H9 (cell line): ENCODE measurements at places on chromosomes 2 and 18. TPM values are rescaled to one million over a fixed set of nuclear protein-coding genes. Genes with fewer than 3 reads are reported as not detected.

Gene KCTD1
- total RNA-seq, result 10.4 and 10.8 TPM in 2 replicates

Gene FOXI3
- 18.3 and 19.2 TPM in 2 replicates for total RNA-seq

Gene CCDC150
- total RNA-seq, result 22.1 and 26.2 TPM in 2 replicates

DNA sequence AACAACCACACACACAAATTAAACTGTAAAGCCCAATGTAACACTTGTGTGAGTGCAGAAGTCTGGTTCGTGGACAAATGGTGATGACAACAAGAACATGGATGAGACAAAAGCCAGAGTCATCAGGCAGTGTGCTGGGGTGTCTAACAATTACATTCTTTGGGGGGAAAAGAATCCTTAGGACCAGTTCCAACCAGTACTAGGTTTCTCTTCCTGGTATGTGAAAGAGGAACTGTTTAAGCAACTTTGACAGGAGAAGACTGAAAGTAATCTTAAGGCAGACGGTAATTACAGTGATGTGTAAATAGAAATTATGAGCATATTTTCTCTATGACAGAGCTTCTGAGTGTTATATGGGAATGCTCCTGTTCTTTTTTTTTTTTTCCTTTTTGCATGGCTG, 133.4 kb downstream of the AFF3 start:
- no peak overlapping the region for H3K27ac ChIP-seq
- no peaks in the 10 kb centered on the region for H3K4me1 ChIP-seq
- H3K4me3 ChIP-seq, result no peak overlapping the region
- no peak for DNase-seq

DNA sequence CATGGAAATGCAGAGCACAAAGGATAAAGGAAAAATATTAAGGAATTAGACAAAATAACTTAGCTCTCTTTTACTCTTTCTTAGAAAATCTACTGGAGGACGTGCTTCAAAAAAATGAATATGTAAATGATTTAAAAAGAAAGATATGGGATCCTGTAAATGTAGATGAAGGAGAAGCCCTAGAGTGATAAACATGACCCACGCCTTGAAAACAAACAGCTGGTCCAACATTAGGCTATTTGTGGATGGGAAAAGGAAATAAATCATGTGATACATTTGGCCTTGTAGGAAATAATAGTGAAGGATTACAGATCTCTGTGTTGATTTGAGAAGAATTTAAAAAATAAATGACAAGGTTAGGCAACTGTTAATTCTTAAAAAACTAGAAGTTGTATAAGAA, 492.1 kb upstream of the SLC39A10 start:
- DNase-seq, result no peak
- no peak overlapping the region for H3K27ac ChIP-seq
- no peaks in the 10 kb centered on the region for H3K36me3 ChIP-seq

DNA sequence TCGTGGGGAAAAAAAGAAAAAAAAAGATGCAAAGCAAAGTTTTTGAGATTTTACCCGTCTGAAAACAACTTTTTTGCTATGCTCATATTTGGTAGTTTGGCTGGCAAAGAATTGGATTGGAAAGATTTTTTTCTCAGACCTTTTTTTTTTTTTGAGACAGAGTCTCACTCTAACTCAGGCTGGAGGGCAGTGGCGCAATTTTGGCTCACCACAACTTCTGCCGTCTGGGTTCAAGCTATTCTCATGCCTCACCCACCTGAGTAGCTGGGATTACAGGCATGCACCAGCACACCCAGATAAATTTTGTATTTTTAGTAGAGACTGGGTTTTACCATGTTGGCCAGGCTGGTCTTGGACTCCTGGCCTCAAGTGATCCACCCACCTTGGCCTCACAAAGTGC, 56.3 kb upstream of the TANC1 start:
- H3K27ac ChIP-seq, result no peak overlapping the region
- H3K27me3 ChIP-seq, result no peaks in the 10 kb centered on the region
- DNase-seq, result no peak
- H3K4me3 ChIP-seq, result no peak overlapping the region
- no peaks in the 10 kb centered on the region; the same call in 1 of the 2 replicates for H3K4me1 ChIP-seq
